ENCODE measurements at places on chromosomes 2 and 18. TPM values are rescaled to one million over a fixed set of nuclear protein-coding genes. Genes with fewer than 3 reads are reported as not detected.

The PPIL3 gene
- 63.9 TPM for total RNA-seq

The SOWAHC gene
- total RNA-seq, result 6.5 TPM

The DSC3 gene
- total RNA-seq, result 0.14 TPM

The RRM2 gene
- total RNA-seq, result 4.4 TPM

The PDE6D gene
- 10.0 TPM for total RNA-seq

The TSHZ1 gene
- 4.8 TPM for total RNA-seq

The CCBE1 gene
- 21.7 TPM for total RNA-seq

The NOSTRIN gene
- 0.09 TPM for total RNA-seq

The OSR1 gene
- 36.5 TPM for total RNA-seq

The PIEZO2 gene
- total RNA-seq, result 97.7 TPM

The LRRTM1 gene
- total RNA-seq, result not detected

The PID1 gene
- total RNA-seq, result 28.3 TPM

The FTCDNL1 gene
- 1.00 TPM for total RNA-seq

The CHST10 gene
- total RNA-seq, result 8.3 TPM

The COL3A1 gene
- total RNA-seq, result 5,666 TPM

The SH2D6 gene
- 0.14 TPM for total RNA-seq

The SERPINB5 gene
- 0.14 TPM for total RNA-seq

The MSTN gene
- total RNA-seq, result 0.09 TPM

The ALPI gene
- not detected for total RNA-seq
